ENCODE measurements at places on chromosomes 11 and 22.

GRCh38 chr11:15859411-15859810 is 496.9 kb downstream of the SOX6 start:
- ATAC-seq = no peak

GRCh38 chr11:19193916-19194315 is 7.9 kb downstream of the CSRP3 start:
- ATAC-seq = no peak

- no peak for ATAC-seq
Measured at GRCh38 chr22:45425101-45425500, 11.6 kb downstream of the RIBC2 start.

DNA sequence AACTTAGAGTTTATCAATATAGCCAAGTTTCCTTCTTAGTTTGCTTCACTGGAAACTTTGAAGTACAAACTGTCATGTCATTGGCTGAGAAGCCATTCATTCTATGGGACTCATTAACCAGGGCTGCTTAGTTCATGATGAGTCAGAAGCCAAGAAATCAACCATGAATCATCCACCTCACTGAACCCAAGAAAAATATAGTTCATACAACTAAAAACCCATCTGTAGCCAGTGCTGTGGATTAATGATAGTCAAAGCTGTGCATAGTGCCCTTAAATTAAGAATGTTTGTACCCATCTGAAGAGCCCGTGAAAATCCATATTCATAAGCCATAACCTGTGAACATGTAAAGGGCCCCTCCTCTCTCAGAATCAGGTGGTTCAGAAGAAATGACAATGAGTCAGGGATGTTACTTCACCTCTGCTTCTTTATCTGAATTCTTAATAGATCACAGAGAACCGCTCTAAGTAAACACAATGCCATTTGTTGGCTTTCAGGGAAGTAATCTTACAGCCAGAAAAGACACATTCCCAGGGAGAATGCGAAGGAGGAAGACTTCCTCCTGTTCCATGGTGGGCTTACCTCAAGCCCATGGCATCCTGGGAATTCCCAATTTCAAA is 25.4 kb downstream of the MMP20 start:
- peak; percentile 92 for ATAC-seq

- no peak for ATAC-seq
Measured at GRCh38 chr11:74284466-74284865, 27.0 kb downstream of the P4HA3 start.

DNA sequence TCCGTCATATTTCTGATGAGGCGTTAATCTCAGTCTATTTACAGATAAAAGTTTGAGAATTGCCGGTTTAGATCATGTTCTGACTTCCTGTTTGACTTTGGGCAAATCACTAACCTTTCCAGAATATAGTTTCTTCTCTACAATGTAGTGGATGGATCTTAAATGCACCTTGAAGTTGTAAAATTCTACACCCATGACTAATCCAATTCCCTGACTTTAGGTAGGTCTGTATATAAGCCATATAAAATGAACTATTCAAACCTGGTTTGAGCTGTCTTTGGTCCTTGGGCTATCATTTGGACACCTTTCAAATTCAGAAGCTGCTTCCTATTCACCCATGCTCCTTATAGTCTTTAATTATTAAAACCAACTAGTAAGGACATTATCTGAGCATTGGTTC is 52.2 kb upstream of the BLID start:
- no peak for ATAC-seq

DNA sequence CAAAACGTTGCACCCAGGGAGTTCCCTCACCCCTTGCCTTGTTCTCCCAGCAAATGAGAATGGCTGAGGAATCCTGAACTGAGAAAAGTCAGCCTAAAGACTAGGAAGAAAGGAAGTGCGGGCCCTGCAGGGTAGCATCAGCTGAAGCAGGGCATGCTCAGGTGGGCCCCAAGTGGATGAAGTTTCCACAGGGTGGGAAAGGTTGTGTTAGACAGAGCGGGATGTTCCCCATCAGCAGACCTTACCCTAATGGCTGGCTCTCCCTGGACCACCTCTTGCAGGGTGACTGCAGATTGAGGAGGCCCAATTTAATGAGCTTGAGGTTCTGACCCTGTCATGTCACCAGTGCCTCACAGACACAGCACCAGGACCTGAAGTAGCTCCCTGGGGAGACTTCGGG is 81.5 kb upstream of the MYOD1 start:
- no peak for ATAC-seq

GRCh38 chr11:1619449-1619848 is 2.5 kb downstream of the KRTAP5-4 start:
- ATAC-seq = peak; percentile 60

GRCh38 chr11:41254966-41255365 is 204.5 kb downstream of the LRRC4C start:
- ATAC-seq = no peak

GRCh38 chr22:16932577-16932976 is 75.4 kb downstream of the GAB4 start:
- no peak for ATAC-seq

GRCh38 chr22:50318698-50319411 is 8.0 kb downstream of the DENND6B start:
- ATAC-seq = no peak
